ENCODE measurements at places on chromosomes 5 and 9. TPM values are rescaled to one million over a fixed set of nuclear protein-coding genes. Genes with fewer than 3 reads are reported as not detected.

Gene ITK
- polyA plus RNA-seq = not detected

Gene CTSV
- 14.1 TPM for polyA plus RNA-seq

Gene PDCD1LG2
- polyA plus RNA-seq = 0.79 TPM

Gene RPL37
- 2,809 TPM for polyA plus RNA-seq

Gene PKD2L2
- not detected for polyA plus RNA-seq

Gene KCNV2
- polyA plus RNA-seq = not detected

Gene SLC22A5
- 33.2 TPM for polyA plus RNA-seq
